Smooth muscle cell of the umbilical artery (primary cell): ENCODE measurements at places on chromosomes 12 and 14. TPM values are rescaled to one million over a fixed set of nuclear protein-coding genes. Genes with fewer than 3 reads are reported as not detected.

The KRT4 gene
- not detected in 2 replicates for total RNA-seq

The TSPAN19 gene
- 0.09 TPM in 1 of 2 replicates, not detected in the other for total RNA-seq

The RERGL gene
- not detected in 2 replicates for total RNA-seq

The CDC42BPB gene
- 105 and 175 TPM in 2 replicates for total RNA-seq

The SPTLC2 gene
- total RNA-seq: 39.8 and 81.9 TPM in 2 replicates

The CELA1 gene
- total RNA-seq: not detected in 2 replicates

The TMPRSS12 gene
- total RNA-seq: not detected in 2 replicates

The DDX24 gene
- 138 and 168 TPM in 2 replicates for total RNA-seq

The INHBE gene
- 2.3 and 7.4 TPM in 2 replicates for total RNA-seq

The RHOJ gene
- 3.5 and 4.2 TPM in 2 replicates for total RNA-seq

The KRT6C gene
- not detected in 2 replicates for total RNA-seq

The PPTC7 gene
- 6.2 and 10.4 TPM in 2 replicates for total RNA-seq

The SYNDIG1L gene
- total RNA-seq: not detected in 2 replicates

The KRT75 gene
- total RNA-seq: not detected in 2 replicates

The HCAR3 gene
- total RNA-seq: not detected in 2 replicates

The STAC3 gene
- not detected in 2 replicates for total RNA-seq

The TMEM179 gene
- 0.18 TPM in 1 of 2 replicates, not detected in the other for total RNA-seq

The VWF gene
- total RNA-seq: 0.83 and 1.5 TPM in 2 replicates

The CCDC177 gene
- total RNA-seq: not detected in 2 replicates
